CD8-positive, alpha-beta T cell (primary cell): ENCODE measurements at places on chromosomes 7 and 10. TPM values are rescaled to one million over a fixed set of nuclear protein-coding genes. Genes with fewer than 3 reads are reported as not detected.

- DNase-seq: no peak
These were observed 46.3 kb upstream of the GPAM start for GRCh38 chr10:112229901-112230300.

DNA sequence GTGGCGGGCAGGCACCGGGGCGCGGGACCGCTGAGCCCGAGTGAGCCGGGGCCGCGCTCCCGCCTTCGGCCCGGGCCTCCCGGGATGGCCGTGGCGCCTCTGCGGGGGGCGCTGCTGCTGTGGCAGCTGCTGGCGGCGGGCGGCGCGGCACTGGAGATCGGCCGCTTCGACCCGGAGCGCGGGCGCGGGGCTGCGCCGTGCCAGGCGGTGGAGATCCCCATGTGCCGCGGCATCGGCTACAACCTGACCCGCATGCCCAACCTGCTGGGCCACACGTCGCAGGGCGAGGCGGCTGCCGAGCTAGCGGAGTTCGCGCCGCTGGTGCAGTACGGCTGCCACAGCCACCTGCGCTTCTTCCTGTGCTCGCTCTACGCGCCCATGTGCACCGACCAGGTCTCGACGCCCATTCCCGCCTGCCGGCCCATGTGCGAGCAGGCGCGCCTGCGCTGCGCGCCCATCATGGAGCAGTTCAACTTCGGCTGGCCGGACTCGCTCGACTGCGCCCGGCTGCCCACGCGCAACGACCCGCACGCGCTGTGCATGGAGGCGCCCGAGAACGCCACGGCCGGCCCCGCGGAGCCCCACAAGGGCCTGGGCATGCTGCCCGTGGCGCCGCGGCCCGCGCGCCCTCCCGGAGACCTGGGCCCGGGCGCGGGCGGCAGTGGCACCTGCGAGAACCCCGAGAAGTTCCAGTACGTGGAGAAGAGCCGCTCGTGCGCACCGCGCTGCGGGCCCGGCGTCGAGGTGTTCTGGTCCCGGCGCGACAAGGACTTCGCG, 534 bp downstream of the FZD9 start:
- DNase-seq: no peak

The SLC39A12 gene
- not detected for total RNA-seq

GRCh38 chr7:133583545-133584171, 330.8 kb downstream of the EXOC4 start:
- DNase-seq: no peak

GRCh38 chr7:16991551-16991950, 109.8 kb upstream of the AGR3 start:
- DNase-seq: no peak

The WDR86 gene
- 6.5 TPM for total RNA-seq

The PLEKHS1 gene
- not detected for total RNA-seq

The NUPR2 gene
- total RNA-seq: not detected

The ZNF239 gene
- total RNA-seq: 0.75 TPM

- no peak for DNase-seq
These were observed 712.0 kb downstream of the INHBA start for GRCh38 chr7:40990841-40991240.

GRCh38 chr10:86545101-86545500, 23.5 kb upstream of the WAPL start:
- DNase-seq: no peak

DNA sequence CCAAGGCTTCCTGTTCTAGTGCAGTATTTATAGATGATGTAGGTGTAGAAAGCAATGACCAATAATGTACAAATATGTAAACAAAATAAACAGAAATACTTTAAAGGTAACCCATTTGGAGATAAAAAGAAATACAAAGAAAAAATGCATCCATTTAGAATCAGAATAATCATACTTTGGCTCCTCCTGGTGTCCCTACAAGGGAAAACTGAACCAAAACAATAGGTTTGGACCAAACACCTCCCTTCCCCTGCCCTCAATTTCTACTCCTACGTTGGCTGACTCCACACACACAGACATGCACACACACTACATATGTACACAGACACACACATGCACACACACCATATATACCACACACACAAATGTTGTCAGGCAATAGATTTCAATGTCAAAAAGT, 36.0 kb downstream of the C10orf143 start:
- no peak for DNase-seq

GRCh38 chr10:31179091-31179680, 139.8 kb upstream of the ZEB1 start:
- no peak for DNase-seq

The IGF2BP3 gene
- not detected for total RNA-seq

GRCh38 chr7:151246851-151247580, 1.5 kb downstream of the SMARCD3 start:
- no peak for DNase-seq

The CALHM2 gene
- 1.6 TPM for total RNA-seq

The CNOT4 gene
- 24.8 TPM for total RNA-seq

DNA sequence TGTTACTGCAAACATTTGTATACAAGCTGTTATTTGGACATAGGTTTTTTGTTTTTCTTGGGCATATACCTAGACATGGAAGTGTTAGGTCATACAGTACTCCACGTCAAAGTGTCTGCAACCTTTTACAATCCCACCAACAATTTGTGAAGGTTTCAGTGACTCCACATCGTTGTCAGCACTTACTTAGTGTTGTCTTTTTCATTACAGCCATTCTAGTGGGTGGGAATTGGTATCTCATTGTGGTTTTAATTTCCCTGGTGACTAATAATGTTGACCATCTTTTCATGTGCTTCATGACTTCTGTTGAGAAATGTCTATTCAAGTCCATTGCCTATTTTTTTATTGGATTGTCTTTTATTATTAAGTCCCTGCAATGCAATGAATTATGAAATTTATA, 95.0 kb downstream of the UBE3C start:
- no peak for DNase-seq

GRCh38 chr7:37129035-37129425, 319.6 kb downstream of the ELMO1 start:
- no peak for DNase-seq

The ELAPOR2 gene
- total RNA-seq: 5.7 TPM

The IL6 gene
- not detected for total RNA-seq

DNA sequence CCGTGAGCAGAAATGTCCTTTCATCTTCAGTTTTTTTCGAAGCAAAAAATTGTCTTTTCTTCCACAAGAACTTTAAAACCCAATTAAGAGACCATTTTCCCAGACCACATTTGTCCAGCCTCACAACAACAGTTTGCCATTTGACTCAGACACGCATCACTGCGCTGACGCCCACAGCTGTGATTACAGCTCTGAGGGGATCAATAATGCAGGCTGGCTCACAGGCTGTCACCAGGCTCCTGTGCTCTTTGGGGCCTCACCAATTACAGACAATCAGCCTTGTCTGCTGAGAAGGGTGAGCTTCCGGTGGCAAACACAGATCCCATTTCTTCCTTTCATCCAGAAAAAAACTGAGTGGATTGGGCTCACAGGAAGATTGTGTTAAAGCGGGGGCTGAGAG, 33.3 kb downstream of the DDC start:
- DNase-seq: no peak

DNA sequence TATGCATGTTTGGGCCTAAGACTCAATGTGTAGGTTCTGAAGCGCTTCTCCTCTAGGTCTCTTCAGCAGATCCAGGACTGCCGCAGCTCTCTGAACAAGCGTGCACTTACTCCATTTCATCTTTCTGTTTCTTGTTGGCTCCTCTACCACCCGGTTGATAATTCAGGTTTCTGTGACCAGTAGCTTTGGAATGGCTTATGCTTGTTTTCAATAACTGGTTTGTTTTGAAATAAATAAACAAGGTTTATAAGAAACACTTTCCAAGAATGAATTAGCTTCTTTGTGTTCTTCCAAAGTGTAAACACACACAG, 1.5 kb downstream of the MDFIC start:
- no peak for DNase-seq

- DNase-seq: no peak
These were observed 32.1 kb downstream of the UMAD1 start for GRCh38 chr7:7672545-7673239.

DNA sequence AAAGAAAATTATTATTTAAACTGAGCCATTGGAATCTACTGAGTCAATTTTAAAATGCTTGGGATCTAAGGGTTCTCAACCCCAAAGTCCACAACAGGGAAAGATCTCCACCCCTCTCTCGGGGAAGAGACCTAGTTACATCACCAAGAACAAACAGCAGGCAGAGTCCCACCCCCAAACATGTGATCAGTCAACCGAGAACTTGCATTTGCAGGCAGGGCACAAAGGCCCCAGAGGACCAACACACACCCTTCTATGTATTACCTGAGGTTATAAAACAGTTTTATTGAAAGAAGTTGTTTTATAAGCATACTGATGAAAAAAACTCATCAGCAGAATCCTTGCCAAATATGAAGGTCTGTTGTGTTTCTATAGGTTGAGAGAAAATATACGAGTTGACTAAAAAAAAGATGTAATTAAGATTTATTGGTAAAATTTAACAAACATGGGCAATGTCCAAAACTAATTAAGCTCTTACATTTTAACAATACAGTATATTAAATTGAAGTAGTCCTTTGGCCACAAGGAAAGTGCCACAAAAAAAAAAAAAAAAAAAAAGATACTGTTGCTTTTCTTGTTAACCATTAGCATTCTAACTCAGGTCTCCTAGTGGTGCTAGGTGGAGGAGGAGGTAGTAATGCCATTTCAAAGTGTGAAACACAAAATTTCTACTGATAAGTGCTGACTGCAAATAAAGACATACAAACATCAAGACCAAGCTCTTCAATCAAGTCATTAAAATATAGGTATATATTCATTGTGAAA, 975 bp upstream of the USP54 start:
- DNase-seq: no peak

DNA sequence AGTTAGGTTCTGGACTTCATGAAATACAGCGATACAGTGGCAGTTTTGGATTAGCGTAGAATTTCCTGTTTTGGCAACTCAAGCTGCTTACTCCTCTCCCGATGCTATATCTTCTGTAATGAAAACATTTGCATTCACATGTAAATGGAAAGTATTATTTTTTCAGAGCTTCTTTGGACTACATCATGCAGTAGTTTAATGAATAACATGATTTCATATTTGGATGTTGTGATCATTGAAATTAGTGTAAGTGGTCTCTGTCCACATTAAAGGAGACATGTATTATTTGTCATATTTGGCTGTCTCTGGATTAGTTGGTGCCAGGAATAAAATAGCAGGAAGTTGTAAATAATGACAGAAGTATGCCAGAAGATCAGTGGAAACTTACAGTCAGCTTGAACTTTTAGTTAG, 331.6 kb downstream of the GFRA1 start:
- no peak for DNase-seq

The FOXP2 gene
- total RNA-seq: not detected

The OPALIN gene
- not detected for total RNA-seq

The FAM25C gene
- total RNA-seq: not detected

The SLC18A2 gene
- total RNA-seq: 0.14 TPM

DNA sequence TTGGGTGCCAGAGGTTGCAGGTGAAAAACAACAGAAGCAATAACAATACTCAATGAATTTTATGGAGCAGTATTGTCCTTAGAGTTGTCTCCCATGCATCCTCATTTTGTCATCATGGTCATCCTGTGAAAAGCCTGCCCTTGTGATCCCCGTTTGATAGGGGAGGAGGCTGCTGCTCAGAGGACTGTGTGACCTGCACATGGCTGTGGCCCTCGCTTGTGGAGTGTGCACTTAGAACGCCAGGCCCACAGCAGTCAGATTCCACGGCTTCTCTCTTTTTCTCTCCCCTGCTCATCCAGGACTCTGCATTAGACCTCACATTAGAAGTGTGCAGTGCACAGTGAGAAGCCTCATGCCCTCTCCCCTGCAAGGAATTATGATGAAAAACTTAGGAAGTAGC, 491.1 kb upstream of the KLF6 start:
- DNase-seq: no peak

The NACAD gene
- total RNA-seq: 1.7 TPM

The CYCS gene
- total RNA-seq: 135 TPM

The FKBP6 gene
- not detected for total RNA-seq

The CYP2E1 gene
- 0.83 TPM for total RNA-seq

The C10orf62 gene
- not detected for total RNA-seq

DNA sequence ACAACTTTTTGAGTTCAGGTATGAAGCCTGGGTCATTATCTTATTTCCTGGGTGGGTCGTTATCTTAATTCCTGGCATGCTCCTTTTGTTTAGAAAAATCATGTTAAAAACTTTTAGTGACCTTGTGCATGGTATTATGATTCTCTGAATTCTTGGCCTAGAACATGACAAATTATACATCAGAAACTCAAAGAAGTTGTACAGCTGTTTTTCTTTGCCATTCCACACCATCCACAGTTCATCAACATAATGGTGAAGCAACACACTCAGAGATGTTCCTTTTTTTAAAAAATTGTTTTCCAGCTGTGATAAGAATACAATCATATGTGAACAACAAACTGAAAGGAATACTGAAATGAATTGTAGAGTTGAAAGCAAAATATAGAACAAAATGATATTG, 149.2 kb upstream of the SEMA3D start:
- DNase-seq: no peak

The ACSM6 gene
- not detected for total RNA-seq

DNA sequence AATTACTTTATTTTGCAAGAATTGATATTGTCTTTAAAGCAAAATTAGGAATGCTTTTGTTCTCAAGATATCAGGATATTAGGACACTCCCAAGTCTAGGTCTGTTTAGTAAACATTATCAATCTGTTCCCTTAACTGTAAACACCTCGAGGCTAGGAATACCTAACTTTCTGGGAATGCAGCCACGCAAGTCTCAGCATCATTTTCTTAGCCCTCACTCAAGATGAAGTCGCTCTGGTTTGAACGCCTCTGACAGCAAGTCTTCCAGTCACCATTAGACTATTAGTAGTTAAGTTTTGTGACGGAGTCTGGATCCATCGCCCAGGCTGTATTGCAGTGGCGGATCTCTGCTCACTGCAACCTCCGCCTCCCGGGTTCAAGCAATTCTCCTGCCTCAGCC, 128.0 kb upstream of the MYO3A start:
- DNase-seq: no peak

- no peak for DNase-seq
These were observed 46.4 kb upstream of the FIGNL1 start for GRCh38 chr7:50496569-50496968.

DNA sequence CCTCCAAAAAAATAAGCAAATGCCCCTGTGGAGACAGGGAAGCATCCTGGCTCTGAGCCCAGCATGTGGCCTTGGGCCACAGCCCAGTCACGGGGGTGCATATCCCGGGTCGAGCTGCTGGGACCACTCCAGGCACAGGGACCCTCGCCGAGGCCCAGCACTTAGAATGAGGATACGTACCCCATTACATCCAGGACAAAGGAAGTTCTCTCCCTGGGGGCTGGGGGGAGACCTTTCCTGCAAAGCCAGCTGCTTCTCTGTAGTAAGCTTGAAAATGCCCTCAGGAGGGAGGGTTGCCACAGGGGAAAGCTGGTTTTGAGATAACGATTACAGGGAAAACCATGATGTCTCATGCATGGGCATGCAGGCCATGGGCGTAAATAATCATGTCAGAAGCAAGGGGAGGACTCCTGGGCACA, 75.5 kb downstream of the HIPK2 start:
- DNase-seq: no peak

DNA sequence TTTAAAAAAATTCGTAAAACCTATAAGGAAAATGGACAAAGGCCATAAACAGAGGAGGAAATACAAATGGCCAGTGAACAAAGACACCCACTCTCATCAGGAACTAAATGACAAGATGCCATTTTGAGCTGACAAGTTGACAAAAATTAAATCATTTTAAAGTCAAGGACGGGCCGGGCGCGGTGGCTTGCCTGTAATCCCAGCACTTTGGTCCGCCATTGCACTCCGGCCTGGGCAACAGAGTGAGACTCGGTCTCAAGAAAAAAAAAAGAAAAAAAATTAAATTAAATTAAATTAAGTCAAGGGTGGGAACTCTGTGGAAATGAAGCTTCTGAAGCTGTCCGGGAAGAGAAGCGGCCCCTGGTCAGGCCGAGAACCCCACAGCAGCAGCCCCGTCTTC, 1.2 kb upstream of the NOM1 start:
- DNase-seq: no peak

GRCh38 chr10:1715821-1716220, 21.5 kb downstream of the ADARB2 start:
- DNase-seq: no peak
